Heart left ventricle (tissue), 16 donors: ENCODE measurements at places on chromosomes 7 and 10.

GRCh38 chr10:105585753-105586152 is 944.7 kb downstream of the SORCS3 start:
- no peaks in the 10 kb centered on the region for H3K4me1 ChIP-seq
- H3K27ac ChIP-seq = no peak overlapping the region
- H3K4me3 ChIP-seq = no peak overlapping the region
- no peaks in the 10 kb centered on the region for H3K36me3 ChIP-seq

- H3K27ac ChIP-seq = no peak overlapping the region
- H3K4me1 ChIP-seq = peaks cover 11% of the 10 kb centered on the region
- DNase-seq = peak; percentile 24
- no peaks in the 10 kb centered on the region for H3K36me3 ChIP-seq
- no peak overlapping the region for H3K4me3 ChIP-seq
These were observed 218.1 kb downstream of the C7orf25 start for GRCh38 chr7:42693722-42694121.

DNA sequence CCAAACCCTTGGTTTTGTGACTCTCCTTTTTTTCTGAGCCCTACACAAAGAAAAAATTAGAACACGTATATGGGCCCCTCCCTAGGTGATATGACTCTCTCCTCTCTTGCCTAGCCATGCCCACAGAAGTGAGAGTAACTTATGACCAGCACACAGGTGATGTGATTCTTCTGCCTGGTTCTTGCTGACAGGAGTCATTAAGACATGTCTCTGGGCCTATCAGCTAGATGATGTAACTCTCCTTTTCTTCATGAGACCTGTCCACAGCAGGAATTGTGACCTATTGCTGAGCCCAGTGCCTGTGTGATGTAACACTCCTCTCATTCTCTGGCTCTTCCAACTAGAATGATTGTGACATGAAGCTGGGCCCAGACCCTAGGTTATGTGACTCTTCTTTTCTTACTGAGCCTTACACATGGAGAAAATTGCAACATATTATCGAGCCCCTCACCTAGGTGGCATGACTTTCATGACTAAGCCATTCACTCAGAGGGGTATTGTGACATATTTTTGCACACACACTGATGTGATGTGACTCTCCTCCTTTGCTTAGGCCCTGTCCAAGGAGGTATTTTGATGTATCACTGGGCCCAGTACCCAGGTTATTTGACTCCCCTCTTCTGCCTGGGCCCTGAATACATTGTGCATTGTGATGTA is 31.4 kb upstream of the ZNF107 start:
- no peaks in the 10 kb centered on the region for H3K4me1 ChIP-seq
- no peak overlapping the region for H3K4me3 ChIP-seq
- H3K27ac ChIP-seq = no peak overlapping the region
- no peaks in the 10 kb centered on the region for H3K27me3 ChIP-seq
- H3K36me3 ChIP-seq = no peaks in the 10 kb centered on the region
- no peak for DNase-seq

DNA sequence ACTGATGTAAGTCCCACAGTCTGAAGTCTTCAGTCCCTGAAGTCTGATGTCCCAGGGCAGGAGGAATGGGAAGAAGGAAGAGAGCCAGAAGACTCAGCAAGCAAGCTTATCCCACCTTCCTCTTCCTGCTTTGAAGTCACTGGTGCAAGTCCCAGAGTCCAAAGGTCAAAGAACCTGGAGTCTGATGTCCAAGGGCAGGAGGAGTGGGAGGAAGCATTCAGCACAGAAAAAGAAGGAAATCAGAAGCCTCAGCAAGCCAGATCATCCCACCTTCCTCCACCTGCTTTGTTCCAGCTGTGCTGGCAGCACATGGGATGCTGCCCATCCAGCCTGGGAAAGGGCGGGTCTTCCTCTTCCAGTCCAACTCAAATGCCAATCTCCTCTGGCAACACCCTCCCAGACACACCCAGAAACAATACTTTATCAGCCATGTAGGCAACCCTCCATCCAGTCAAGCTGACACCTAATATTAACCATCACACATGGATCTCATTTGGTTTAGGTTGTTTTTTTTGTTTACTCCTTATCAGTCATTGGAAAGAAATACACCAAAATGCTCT is 50.9 kb downstream of the ADAM12 start:
- H3K4me1 ChIP-seq = no peaks in the 10 kb centered on the region
- no peak for DNase-seq
- H3K27me3 ChIP-seq = no peaks in the 10 kb centered on the region

DNA sequence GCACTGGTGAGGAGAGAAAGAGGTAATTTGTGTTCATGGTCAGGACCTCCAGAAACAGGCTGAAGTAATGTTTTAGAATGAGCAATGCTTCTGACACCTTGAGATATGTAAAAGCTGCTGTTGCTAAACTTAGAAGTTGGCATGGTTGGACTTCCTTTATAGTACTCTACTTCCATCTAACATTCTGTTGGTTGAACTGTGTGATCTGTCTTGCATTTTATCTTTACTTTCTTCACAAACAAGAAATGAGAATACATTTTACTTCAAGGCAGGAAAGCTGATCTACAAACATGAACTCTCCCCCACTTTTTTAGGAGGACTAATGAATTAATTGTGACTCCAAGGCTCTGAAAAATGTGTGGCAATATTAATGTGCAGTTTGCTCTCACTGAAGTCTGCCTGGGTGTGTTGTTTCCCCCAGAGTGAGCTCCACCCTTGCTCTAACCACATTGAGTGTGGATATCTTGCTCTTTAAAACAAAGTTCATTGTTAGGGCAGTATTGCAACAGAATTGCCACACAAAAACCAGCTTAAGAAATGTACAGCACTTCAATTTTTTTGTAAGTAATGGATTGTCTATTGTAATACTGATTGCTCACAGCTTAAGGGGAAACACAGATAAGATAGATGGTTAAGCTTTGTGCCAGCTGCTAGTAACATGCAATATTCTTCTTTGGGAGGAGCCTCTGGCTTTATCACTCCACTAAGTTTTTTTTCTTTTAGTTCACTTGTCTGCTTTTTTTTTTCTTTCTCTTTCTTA is 69.0 kb downstream of the ADD3 start:
- peak overlapping the region; percentile 79 for H3K27ac ChIP-seq
- no peaks in the 10 kb centered on the region for H3K36me3 ChIP-seq
- DNase-seq = no peak
- H3K27me3 ChIP-seq = no peaks in the 10 kb centered on the region
- peak overlapping the region; percentile 37 for H3K4me3 ChIP-seq

GRCh38 chr10:5147981-5148677 is 36.8 kb downstream of the AKR1C8 start:
- H3K27ac ChIP-seq = no peak overlapping the region
- no peaks in the 10 kb centered on the region for H3K36me3 ChIP-seq
- H3K4me1 ChIP-seq = no peaks in the 10 kb centered on the region
- no peak for DNase-seq
- no peaks in the 10 kb centered on the region for H3K27me3 ChIP-seq

DNA sequence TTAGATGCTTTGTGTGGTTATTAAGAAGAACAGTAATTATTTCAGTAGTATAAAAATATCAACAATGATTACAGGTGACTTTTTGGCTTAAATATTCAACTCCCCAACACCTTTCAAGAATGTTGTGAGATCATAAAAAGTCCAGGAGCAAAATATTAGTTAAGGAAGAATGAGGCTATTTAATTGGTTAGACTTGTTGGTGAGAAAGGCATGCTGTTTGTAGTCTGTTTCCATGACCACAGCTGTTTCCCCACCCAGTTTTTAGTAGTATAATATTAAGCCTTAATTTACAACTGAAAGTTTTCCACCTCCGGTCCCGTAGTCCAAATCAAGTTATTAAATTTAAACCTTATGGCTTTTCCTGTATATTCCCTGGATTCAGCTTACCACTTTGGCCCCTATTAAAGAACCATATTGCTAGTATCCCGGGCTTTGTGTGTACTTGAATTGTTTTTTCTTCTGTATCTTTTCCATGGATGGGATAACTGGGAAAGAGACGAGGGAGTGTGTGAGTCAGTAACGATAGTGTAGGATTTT is 133.3 kb downstream of the CELF2 start:
- H3K4me3 ChIP-seq = no peak overlapping the region
- H3K36me3 ChIP-seq = no peaks in the 10 kb centered on the region
- H3K27ac ChIP-seq = no peak overlapping the region
- no peaks in the 10 kb centered on the region for H3K27me3 ChIP-seq

DNA sequence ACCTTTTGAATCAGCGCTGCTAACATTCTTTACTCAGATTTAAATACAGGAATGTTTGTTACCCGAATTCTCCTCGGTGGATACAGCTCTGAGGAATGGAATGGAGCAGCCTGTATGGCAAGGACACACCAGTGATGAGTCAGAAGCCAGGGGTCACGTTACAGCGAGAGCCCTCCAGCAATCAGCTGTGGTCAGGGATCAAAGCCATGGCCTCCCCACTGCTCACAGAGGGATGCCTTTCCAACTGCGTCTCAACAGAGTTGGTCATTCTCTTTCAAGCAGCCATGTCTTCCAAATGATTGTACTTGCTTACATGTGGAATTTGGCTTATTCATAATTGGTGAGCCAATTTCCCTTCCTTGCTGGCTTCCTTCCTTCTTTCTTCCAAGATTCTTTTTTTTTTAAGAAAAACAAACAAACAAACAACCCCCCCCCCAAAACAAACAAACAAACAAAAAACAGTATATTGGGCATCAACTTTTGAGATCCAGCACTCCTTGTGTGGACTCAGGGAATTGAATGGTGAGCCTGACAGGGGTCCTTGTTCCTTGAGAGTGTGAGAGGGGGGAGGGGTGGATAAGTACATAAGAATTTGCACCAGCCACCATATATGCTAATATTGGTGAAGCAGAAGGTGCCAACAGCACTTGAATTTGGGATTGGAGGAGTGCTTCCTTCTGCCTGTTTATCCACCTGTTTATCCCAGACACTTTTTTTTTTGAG is 100.2 kb downstream of the ATXN7L1 start:
- no peak overlapping the region for H3K4me3 ChIP-seq
- H3K27ac ChIP-seq = no peak overlapping the region
- no peaks in the 10 kb centered on the region for H3K36me3 ChIP-seq
- peaks cover 5% of the 10 kb centered on the region for H3K4me1 ChIP-seq
- no peaks in the 10 kb centered on the region for H3K27me3 ChIP-seq
- DNase-seq = peak; percentile 83

GRCh38 chr7:94561841-94562514 is 52.4 kb downstream of the CASD1 start:
- no peak overlapping the region for H3K4me3 ChIP-seq
- H3K27ac ChIP-seq = no peak overlapping the region
- H3K36me3 ChIP-seq = peaks cover 25% of the 10 kb centered on the region
- DNase-seq = no peak

- no peak overlapping the region for H3K27ac ChIP-seq
- no peaks in the 10 kb centered on the region for H3K27me3 ChIP-seq
- H3K4me1 ChIP-seq = no peaks in the 10 kb centered on the region
- no peak overlapping the region for H3K4me3 ChIP-seq
- no peak for DNase-seq
- no peaks in the 10 kb centered on the region for H3K36me3 ChIP-seq
These were observed 29.3 kb downstream of the ZNF777 start for GRCh38 chr7:149431486-149432120.

GRCh38 chr7:25091176-25091575 is 33.9 kb downstream of the CYCS start:
- no peaks in the 10 kb centered on the region for H3K36me3 ChIP-seq
- no peak overlapping the region for H3K27ac ChIP-seq

DNA sequence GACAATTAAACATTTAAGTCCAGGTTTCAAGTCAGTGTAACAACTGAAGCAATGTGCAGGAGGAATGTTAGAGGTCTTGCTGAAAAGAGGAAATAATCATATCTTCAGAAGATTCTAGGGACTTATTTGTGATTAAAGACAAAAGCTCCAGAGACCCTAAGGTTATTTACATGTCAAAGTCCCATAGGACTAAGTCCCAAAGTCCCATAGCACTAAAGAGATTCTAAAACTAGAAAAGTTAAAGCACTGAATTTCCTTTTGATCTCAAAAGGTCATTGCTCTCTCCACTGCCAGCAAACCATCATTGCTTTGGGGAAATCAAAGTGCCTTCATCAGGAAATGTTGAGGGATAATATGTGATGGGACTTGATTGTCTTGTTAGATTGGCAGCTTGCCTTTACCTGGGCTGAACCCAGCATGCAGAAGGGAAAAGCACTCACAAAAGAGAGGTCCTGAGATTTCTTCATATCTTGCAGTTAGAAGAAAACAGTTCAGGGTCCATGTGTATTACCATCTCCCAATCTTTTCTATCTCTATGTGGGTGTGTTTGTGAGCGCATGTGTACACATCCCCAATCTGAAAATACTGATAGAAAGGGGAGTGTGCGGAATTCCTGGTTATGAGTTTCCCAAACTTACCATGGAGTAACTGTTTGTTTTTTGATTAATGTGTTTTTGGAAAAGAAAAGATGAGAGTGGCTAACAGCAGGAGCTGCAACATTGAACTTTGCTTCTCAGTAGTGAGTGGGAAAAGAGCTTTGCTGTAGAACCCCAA is 21.8 kb downstream of the NUDT13 start:
- H3K4me3 ChIP-seq = no peak overlapping the region
- peaks cover 19% of the 10 kb centered on the region for H3K36me3 ChIP-seq
- H3K4me1 ChIP-seq = no peaks in the 10 kb centered on the region
- H3K27ac ChIP-seq = no peak overlapping the region

DNA sequence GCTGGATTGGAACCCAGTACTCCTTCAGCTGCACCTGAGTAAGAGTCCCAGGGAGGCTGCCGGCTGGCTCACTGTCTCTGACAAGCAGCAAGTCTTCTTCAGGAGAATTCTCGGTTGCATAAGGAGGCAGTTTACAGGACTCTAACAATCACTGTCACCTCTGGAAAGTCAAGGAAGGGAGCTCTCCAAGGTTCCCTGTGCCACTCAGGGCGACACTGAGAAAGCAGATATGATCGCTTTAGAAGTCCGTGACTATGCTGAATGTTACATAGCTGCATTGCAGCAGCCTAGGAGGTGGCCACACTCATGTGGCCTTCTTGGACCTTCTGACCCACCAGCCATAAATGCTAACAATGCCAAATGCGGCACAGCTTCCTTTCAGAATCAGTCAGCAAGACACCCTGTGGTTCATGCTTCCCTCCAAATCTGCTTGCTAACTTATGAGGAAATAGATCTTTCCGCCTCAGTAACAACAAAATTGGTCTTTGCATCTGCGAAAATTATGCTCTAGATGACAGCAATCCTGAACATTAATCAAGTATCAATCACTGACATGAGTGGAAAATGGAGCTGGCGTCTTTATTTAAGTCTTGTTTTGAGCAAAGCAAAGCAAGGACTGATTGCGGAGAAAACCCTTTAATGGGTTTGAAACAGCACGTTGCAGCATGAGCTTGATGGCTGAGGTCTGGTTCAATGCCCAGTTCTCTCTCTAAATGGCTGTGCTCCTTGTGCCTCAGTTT is 132.9 kb downstream of the ATXN7L1 start:
- no peak overlapping the region for H3K27ac ChIP-seq
- H3K4me1 ChIP-seq = no peaks in the 10 kb centered on the region
- no peak overlapping the region for H3K4me3 ChIP-seq
